ENCODE measurements at places on chromosomes 7 and 10.

DNA sequence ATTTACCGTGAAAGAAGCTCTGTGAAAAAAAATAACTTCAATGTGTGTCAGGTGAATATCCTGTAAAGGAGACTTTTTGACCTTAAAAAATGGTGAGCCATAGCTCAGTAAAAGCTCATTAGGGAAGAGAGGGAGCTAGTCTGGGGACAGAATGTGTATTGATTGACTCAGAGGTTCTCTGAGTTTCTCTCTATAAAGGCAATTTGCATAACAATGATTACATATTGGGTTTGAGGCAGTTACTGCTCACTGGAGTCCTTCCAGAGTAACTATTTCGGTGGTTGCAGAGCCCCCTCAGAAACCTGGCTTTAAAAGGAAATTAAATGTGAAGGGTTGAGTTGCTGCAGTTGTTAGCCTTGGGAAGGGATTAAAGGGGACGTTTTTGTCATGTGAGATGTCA is 181.6 kb downstream of the GALNT17 start:
- DNase-seq = no peak

DNA sequence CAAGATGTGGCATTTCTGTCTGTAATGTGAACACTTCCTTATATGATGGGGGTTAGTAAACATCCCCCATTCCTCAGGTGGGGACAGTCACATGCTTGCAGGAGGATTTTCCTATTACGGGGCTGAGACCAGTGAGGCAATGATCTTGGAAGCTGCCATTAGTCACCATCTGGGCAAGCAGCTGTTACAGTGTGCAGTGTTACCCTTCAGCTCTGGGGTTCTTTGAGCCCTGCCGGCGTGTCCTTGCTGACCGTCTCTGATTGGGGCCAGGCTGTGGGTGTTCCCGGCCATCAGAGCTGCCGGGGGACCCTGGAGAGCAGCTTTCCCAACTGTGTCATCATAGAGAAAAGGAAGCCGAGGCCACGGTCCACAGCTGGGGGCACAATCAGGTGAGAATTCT is 126.8 kb upstream of the FAM20C start:
- DNase-seq = no peak

- no peak for DNase-seq
Measured at GRCh38 chr7:141463986-141464385, 87.2 kb upstream of the AGK start.

DNA sequence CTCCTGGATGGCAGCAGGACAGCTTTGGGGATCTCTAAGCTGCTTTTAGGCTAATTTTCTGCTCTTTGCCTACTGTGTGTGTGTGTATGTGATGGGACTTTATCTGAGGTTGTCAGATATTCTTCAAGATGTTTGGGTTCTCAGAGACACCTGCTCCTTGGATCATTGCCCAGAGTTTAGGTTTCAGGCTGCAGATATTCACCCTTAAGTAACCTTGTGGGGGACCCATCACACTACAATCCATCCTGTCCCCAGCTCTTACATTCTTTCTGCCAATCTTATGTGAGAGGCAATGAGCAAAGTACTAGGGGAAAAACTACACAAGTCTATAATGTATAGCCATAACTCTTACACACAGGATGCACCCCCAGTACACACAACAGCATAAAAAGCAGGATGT is 263.0 kb upstream of the ZWINT start:
- no peak for DNase-seq

- no peak for DNase-seq
Measured at GRCh38 chr10:14384915-14385314, 54.2 kb upstream of the FRMD4A start.

DNA sequence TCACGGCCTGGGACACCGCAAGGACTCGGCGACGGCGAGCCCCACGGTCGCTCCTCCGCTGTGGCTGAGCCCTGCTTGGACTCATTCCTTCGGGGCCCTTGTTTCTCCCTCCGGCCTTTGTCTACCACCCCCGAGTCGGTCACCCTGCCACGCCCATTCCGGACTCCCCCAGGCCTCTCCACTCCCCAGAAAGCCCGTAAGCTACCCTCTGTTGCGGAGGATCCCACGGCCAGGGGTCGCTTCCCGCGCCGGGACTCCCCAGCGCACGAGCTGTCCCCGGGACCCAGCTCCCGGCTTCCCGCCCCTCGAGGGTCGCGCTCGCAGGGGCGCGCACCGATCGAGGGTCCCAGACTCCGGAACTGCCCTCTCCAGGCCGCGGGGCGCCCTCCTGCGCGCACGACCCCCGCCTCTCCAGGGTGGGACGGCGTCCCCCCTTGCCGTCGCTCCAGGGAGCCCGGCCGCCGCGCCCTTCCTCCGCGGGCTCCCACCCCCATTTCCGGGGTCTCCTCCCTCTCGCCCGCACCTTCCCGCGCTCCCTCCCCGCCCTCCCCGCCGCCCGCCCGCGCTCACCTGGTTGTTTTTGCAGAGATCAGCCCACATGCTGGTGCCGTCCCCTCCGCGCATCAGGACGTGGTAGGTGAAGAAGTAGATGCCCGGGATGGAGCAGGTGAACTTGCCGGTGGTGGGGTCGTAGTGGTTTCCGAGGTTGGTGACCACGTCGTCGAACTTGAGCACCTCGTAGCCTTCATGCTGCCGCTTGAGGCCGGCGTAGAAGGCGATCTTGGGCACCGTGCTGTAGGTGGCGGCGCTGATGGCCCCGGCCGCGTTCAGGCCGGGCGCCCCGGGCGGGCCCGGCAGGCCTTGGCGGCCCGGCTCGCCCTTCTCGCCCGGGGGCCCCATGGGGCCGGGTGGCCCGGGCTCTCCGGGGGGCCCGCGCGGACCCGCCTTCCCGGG is 1.5 kb downstream of the C1QL3 start:
- DNase-seq = no peak

DNA sequence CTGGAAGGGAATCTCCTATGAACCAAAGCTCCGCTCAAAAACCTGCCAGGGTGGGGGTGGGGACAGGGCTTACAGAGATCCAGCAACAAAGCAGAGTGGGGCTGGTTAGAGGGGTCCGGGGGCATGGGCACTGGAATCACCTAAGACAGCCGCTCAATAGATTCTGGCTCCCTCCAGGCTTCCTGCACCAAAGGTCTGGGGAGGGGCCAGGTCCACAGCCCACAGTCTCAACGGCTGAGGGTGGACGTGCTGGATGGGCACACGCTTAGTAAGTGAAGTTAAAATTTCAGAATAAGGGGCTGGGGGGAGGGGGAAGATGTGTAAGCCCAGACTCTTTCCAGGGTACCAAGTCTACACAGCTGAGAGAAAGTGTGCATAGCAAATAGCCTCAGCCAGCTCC is 31.1 kb downstream of the PYROXD2 start:
- DNase-seq = no peak

All from anterior cingulate cortex (tissue), 58 donors.